ENCODE measurements at places on chromosomes 5 and 9.

GRCh38 chr5:103847060-103847459, 284.5 kb upstream of the NUDT12 start:
- DNase-seq: no peak

DNA sequence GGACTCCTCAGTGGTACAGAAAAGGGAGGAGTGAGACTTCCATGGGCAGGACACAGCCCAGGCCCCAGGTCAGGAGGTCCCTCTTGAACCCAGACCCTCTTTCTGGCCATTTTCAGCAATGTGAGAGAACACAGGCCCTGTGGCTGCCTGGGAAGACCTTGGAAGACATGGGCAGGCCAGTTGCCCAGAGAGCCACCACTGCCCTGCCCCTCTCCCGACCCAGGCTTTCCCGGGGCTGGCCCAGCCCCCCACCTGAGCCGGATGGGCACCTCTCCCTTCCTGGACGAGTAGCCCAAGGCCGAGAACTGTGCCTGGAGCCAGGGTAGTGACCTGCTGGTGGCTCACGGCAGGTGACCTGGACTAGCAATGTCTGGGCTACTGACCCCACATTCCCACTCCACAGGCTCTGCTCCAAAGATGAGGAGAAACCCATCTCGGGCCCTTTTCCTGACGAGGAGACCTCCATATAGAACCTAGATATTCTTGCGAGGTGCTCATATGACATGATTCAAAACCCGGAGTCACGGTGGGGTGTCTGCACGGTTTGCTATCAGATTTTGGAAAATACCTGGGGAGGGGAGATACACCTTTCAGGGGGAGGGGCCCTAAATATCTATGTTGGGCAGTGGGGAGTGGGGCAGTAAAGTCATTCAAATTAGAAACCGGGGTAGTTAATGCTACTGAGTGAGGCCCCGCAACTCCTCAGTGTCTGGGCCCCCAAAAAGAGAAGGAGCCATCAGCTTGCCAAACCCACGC, 59.4 kb downstream of the ZNF354C start:
- DNase-seq: no peak

DNA sequence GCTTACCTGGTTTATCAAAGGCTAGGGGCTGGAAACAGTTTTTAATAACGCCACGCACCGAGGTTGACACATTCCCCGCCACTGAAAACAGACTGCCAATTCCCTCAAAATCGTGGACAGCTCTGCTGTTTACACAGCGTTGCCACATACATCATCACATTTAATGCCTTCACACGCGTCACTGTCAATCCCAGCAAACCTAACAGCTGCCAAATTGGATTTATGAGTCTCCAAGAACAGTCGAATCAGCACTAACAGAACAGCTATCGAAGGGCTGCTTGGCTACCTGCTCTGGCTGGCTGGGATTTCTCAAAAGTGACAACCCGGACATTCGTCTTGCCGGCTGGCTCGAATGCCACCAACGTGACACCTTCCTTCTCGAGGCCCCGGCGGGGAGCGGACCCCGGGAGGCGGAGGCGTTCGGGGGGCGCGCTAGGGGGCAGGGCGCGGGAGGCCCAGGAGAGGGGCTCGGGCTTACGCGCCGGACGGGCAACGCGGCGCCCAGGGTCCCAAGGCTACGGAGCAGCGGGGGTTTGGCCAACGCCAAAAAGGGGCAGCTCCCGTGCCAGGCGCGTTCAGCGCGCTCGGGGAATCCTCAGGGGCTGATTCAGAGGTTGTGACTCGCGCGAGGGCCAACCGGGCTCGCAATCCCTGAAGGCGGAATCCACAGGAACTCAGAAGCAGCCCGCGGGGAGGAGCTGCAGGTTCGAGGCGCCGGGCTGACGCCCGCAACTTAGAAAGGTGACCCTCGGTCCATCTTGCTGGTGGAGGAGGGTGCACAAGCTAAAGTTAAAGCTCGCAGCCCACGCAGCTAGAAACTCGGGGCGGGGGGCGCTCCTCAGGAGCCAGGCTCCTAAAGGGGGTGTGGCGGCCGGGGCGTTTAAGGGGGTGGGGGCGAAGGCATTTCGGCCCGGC, 1.2 kb downstream of the CDC14B start:
- no peak for DNase-seq

GRCh38 chr5:12204761-12205160, 300.5 kb upstream of the CTNND2 start:
- no peak for DNase-seq

GRCh38 chr5:180689071-180689694, 39.8 kb upstream of the FLT4 start:
- no peak for DNase-seq

GRCh38 chr9:133706307-133707050, 31.7 kb downstream of the SARDH start:
- no peak for DNase-seq

DNA sequence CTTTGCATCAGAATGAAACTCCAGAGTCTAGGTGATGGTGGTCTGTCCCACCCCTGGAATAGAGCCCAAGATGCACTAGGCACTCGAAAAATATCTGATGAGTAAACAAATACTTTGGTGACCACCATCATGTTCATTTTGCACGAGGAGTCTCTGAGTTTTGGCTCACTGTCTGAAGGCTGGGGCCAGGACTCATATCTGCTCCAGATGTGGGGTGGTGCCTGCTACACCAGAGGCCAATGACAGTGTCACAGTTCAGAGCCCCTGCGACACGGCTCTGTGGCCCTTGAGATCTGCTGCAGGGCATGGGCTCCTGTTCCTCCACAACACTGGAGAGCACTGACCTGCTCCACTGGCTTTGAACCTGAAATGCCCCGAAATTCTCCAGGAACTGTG, 164.6 kb downstream of the ROR2 start:
- no peak for DNase-seq

- DNase-seq: peak; percentile 28
Measured at GRCh38 chr9:129451669-129452068, 169.2 kb downstream of the C9orf50 start.

DNA sequence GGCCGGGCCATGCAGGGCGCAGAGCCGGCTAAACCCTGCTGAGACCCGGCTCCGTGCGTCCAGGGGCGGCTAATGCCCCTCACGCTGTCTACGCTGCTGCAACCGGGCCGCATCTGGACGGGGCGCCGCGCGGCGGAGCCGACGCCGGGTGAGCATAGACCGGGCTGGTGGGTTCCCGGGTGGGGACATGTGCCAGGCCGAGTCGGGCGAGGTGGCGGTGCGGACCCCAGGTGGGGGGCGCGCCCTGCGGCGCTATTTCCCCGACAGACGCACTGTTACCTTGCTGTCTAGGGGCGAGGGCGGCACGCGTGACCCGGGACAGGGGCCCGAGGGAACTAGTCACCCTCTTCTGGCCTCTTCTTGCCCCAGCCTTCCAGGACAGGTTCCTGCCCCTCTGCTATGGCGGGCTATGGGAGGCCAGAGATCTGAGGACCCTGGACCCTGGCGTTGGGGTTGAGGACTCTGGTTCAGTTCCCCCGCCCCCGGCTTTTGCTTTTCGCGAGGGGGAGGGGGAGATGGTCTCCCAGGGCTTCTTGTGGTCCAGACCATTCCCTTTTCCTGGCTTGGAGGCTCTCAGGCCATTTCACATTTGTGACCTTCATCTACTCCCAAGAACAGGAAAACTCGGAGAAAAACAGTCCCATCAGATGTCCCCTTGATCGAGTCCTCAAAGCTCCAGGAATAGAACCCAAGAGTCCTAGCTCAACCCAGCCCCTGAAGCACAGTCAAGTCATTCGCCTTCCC, 536 bp downstream of the SLC27A4 start:
- no peak for DNase-seq

DNA sequence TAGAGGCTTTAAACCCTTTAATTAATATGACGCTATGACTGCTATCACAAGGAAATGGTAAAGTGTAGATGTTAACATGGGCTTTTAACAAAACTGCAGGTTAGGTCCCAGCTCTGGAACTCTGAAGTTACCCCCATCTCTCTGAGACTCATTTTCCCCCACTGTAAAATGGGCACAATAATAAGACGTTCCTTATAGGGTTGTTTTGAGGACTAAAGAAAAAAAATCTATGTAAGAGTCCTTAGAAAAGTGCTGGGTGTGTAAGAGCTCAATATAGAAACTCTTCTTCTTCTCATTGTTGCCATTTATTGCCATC, 45.8 kb upstream of the STK32A start:
- DNase-seq: no peak

GRCh38 chr9:116279230-116279629, 125.6 kb downstream of the PAPPA start:
- no peak for DNase-seq

- no peak for DNase-seq
Measured at GRCh38 chr9:122119721-122120120, 26.6 kb upstream of the TTLL11 start.

DNA sequence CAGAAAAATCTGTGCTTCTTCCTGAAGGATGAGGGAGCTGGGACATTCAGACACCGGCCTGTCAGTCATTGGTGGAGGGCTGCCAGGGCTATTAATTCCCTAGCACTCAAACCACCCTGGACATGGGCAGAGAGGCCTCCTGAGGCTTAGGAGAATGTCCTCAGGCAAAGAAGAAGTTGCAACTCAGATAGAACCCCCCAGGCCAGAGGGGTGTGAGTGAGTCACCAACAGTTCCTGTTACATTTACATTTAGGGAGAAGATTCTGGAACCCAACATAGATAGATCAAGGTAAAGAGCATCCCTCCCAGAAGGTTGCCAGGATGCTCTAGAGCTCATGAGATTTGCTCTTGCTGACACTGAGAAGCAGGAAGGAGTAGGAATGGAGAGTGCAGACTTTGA, 29.2 kb upstream of the SYK start:
- no peak for DNase-seq

GRCh38 chr5:141356133-141356532, 1.3 kb downstream of the PCDHGA4 start:
- DNase-seq: no peak

DNA sequence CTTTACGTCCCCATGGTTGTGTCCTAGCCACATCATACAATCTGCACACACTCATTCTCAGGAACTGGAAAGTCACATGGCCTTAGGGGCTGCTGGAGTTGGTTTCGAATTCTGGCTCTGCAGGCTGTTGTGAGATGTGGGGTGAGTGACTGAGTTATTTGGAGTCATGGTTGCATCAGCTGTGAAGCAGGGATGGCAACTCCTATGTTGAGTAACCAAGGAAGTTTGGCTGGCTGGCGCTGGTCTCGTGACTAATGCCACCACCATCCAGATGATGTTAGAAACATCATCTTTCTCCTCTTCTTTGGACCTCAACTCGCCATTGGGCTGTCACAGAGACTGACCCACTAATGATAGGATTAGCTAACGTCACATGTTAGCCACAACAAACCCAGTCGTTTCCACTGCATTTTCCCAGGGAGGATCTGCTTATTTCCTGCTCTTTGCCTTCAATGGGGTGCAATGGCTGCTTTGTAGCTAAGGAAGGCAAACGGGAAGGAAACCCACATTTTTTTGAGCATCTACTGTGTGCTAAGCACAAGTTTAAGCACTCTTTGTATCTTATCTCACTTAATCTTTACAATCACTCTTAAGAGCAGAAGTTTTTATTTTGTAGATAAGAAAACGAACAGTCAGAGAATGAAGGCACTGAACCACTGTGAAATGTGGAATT, 78.1 kb upstream of the UBTD2 start:
- DNase-seq: no peak

- no peak for DNase-seq
Measured at GRCh38 chr5:31137676-31138075, 55.8 kb upstream of the CDH6 start.

DNA sequence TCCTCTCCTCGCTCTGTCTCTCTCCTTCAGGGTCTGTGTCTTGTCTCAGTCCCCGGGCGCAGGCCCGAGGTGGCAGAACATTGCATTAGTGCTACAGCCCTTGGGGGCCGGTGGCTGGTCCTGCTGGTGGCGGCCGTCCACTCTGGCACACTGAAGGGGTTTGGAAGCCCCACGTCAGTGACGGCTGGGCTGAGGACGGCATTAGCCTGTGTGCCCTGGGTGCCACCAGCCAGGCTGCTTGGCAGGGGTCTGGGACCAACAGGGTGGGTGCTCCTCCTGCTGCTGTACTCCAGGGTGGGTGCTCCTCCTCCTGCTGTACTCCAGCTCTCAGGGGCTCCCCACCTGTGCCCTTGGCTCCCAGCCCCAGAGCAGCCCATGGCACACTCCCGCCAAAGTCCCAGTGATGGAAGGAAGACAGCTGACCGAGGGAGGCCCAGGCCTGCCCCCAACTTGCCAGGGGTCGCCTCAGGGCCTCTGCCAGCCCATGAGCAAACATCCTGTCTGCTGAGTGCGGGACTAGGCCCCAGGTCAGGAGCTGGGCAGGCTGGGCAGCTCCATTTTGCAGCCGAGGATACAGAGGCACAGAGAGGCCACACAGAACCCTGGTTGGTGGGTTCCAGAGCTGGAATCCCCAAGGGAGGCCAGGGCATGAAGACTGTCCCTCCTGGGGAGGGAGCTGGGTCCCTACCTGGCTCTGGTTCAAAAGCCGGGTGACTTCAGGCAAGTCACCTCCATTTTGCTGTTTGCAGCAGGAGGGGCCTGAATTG, 27.3 kb downstream of the SARDH start:
- DNase-seq: no peak

DNA sequence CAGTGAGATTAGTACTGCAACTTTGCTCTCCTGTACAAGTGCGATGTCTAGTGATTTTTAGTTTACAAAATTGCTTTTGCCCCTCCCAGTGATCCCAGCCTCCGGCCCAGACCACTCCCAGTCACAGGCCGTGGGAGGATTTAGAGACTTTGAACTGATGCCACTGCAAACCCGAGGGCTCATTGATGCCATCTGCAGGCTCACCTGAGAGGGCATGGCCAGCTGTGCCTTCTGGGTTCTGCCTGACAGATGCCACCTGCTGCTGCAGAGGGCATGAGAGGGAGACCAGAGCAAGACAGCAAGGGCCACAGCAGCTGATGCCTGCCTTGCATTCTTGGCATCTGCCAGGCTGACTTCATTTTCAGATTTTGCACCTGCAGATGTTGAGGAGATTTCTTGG, 593.8 kb downstream of the CDK5RAP2 start:
- DNase-seq: no peak

GRCh38 chr5:17105744-17106418, 111.5 kb upstream of the BASP1 start:
- DNase-seq: no peak

- no peak for DNase-seq
Measured at GRCh38 chr5:56321236-56321881, 88.2 kb upstream of the ANKRD55 start.

DNA sequence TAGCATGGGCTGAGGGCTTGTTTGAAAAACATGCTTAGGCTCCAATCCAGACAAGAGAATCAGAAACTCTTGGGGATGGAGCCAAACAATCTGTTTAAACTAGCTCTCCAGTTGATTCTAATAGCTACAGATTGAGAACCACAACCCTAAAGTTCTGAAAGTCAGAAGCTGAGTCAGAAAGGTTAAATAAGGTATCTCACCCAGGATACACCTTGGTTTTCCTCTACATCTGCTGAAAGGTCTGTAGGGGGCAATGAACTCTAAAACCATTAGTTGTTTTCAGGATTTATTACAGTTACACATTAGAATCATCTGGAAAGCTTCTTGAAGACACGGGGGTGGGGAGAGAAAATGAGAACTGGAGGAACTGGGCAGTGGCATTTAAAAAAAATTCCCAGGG, 5.7 kb downstream of the GFM2 start:
- DNase-seq: no peak

- DNase-seq: no peak
Measured at GRCh38 chr9:122095010-122095767, 2.1 kb upstream of the TTLL11 start.

All from anterior cingulate cortex (tissue), 58 donors.